Myocyte (in vitro differentiated cells): ENCODE measurements at places on chromosomes 3 and 15.
A peak's percentile ranks its signal among the peaks of the same experiment; 100 is the strongest.

GRCh38 chr3:17431004-17431403 is 311.4 kb downstream of the TBC1D5 start:
- DNase-seq = peak; percentile 36

DNA sequence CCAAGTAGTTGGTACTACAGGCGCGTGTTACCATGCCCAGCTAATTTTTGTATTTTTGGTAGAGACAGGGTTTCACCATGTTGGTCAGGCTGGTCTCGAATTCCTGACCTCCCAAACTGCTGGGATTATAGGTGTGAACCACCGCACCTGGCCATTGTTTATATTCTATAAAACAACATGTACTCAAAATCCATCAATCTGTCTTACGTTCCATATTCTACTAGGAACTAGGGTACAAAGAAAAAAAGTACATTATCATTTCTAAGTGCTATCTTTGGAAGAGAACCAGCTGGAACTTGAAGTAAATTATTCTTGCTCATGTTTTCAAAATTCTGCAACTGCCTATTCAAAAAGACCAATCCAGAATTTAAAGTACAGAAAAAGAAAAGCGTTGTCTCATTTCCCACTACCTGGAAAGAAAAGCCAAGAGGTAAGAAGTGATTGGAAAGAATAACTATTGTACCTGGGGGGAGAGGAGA is 15.2 kb downstream of the SPPL2A start:
- no peak for DNase-seq

- peak; percentile 11 for DNase-seq
These were observed 3.0 kb upstream of the CD80 start for GRCh38 chr3:119562307-119562961.

- no peak for DNase-seq
These were observed 229.9 kb downstream of the SV2B start for GRCh38 chr15:91329914-91330313.

- no peak for DNase-seq
These were observed 11.5 kb upstream of the TEX9 start for GRCh38 chr15:56353740-56354139.

- no peak for DNase-seq
These were observed 79.6 kb upstream of the RPL32 start for GRCh38 chr3:12920967-12921366.

GRCh38 chr15:36278219-36278618 is 301.2 kb upstream of the CDIN1 start:
- DNase-seq = no peak

- DNase-seq = no peak
These were observed 314.2 kb downstream of the ROBO1 start for GRCh38 chr3:79453600-79453999.

DNA sequence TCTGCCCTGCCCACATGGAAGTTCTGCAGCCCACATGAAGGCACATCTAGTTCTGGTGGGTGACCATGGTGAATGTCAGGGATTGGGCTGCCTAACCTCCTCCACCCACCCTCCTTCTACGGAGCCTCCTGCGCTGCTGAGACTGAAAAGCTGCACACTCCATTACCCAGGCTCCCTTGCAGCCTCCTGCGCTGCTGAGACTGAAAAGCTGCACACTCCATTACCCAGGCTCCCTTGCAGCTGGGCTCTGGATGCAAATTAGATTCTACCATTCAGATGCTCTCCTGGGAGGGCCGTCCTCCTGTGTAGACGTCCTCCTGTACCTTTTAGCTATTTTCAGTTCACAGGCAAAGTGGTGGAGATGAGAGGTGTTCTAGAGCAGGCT is 32.1 kb downstream of the POMGNT2 start:
- DNase-seq = no peak

DNA sequence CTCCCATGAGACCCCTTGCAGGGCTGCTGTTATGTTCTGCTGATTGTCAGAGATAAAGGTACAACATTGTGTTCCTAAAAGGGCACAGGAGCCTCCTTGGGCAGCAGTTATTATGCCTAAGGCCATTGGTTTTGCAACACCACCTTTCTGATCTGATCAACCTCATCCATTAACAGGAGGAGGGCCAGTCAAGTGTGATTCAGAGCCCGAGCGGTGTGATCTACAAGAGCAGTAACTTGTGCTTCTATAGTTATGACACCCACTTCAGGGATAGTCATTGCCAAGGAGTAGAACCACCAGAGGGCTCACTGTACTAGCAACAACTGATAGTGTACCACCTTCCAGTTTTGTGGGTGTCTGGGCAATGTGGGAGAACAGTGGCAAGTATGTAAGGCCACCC is 1457.9 kb upstream of the CADM2 start:
- DNase-seq = no peak

DNA sequence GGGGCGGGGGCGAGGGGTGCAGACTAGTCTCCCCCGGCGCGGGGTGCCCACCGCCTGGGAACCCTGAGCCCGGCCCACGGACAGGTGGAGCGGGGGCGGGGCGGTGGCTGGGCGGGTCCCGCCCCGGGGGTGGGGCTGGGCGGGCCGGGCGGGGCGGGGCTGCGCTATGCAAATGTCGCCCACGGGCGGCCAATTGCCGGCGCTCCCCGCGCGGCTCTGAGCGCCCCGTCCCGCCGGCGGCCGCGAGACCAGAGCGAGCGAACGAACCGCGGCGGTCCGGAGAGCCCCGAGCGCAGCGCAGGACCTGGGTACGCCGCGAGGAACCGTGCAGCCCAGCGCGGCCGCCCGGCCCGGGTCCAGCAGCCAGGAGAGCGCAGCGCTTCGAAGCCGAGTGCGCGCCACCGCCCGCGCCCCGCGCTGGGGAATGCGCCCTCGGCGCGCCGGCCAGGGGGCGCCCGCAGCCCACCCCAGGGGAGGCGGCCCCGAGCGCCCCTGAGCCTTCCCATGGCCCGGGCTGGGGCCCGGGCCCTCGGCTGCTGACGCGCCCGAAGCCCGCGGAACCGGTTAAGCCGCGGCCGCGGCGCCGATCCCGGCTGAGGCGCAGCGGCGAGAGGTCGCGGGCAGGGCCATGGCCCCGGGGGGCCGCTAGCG is at the start of gene SEMA3F:
SEMA3F (plus strand) TSS at position 485 of the 651 bp plus-strand sequence. CDS start 4,299 bp downstream, outside the sequence.
- peak; percentile 62 for DNase-seq

GRCh38 chr15:85545752-85546151 is 165.3 kb downstream of the AKAP13 start:
- DNase-seq = no peak

DNA sequence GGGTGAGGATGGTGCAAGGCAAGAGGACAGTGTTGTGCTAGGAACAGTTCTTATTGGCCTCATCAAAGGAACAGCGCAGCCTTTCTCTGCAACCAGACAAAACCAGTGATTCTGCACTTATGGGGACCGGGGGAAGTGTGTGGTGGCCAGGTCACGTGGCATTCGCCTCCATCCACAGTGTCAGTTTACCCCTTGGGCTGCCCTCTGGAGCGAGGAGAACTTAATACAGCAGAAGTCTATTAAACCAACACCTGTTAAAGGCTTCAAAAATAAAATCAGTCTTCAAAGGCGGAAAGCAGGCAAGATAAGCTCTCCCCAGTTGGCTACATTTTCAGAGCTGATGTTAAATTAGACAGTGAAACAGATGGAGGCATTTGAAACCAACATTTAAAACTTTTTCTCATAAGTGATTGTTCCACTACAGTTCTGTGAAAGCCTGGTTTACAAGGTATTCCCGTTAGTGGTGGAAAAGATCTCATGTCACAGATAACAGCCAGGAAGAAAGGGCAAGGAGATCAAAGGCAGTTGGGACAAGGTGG is 75.2 kb downstream of the LRIG1 start:
- no peak for DNase-seq

GRCh38 chr3:11370966-11371365 is 98.8 kb downstream of the ATG7 start:
- DNase-seq = no peak

- DNase-seq = peak; percentile 32
These were observed 70.9 kb downstream of the DCUN1D1 start for GRCh38 chr3:182909318-182910040.

DNA sequence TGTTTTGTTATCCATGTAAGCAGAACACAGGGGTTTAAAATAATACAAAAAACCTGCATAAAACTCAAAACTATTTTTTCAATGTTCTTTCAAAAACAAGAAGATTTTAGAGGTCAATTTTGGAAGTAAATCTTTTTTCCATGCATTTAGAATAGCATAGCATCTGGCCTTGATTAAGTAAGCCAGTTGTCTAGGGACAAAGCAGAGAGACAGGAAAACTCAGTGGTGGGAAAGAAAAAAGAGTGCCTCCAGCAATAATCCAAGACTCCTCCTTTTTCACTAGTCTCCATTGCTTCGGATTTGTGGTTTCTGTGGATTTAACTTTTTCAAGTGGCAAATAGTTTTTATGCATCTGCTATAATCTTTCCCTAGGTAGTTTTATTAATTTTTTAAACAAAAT is 88.9 kb downstream of the SUCNR1 start:
- peak; percentile 24 for DNase-seq
